T-helper 1 cell treated with Interleukin-12 subunit alpha and Interleukin-12 subunit beta and Interleukin-4 antibody, amounts not matched to agents 30 ng/mL and 1 ng/mL, for 36 hours (primary cell): ENCODE measurements at places on chromosomes 2 and 18. TPM values are rescaled to one million over a fixed set of nuclear protein-coding genes. Genes with fewer than 3 reads are reported as not detected.

TUBB8B gene
- not detected in 2 replicates for total RNA-seq

HOXD12 gene
- total RNA-seq, result not detected in 2 replicates

GPR39 gene
- not detected in 2 replicates for total RNA-seq

PPM1G gene
- total RNA-seq, result 102 and 105 TPM in 2 replicates

KANSL3 gene
- 64.0 and 66.0 TPM in 2 replicates for total RNA-seq

MPPE1 gene
- total RNA-seq, result 56.6 and 57.9 TPM in 2 replicates

ANKRD30B gene
- total RNA-seq, result not detected in 2 replicates

HOXD13 gene
- not detected in 2 replicates for total RNA-seq
